ENCODE measurements at places on chromosomes 3 and 15.

- peak; percentile 40 for DNase-seq
These were observed 48.8 kb downstream of the EPHA6 start for GRCh38 chr3:96863129-96863740.

GRCh38 chr15:61410662-61411061 is 181.6 kb upstream of the RORA start:
- DNase-seq = no peak

DNA sequence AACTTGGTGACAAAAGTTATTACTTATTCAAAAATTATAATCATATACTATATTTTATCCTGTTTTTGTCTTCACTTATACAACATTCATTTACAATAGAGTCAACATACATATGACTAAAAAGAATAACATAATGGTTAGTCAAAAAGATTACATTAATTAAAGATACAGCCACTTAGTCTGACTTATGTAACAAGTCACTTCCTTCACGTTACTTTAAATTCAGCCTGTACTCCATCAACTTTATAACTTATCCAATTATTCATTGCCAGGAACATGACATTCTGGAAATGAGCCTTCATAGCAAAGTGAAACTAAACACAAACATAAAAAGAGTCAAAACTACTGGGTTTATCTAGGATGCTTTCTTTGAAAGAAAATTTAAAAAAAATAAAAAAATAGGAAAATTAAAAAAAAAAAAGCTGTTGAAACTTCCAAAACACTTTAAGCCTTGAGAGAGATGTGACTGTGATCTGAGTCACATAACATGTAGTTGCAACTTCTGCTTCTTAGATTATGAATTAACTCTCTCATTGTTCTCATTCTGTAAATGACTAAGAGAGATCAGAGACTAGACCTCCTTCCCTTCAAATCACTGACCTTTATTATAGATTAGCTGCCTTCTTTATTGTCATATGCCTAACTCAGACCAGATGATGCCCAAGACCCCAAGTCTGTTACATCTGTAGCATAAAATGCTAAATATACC is 107.8 kb downstream of the MYRIP start:
- DNase-seq = no peak

DNA sequence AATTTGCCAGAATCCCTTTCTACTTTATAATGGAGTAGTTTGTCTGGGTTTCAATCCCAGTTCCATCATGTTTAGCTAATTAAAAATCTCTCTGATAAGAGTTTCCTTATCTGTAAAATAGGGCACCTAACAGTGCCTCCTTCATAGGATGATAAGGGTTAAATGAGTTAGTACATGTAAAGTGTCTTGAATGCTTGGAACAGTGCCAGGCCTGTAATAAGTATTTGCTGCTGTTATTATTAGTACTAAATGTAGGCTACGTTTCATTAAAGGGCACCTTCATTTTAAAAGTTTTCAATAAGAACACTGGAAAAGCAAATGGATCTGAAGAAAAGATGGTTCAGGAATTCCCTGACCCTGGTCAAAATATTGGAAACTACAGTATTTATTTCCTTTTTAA is 11.8 kb upstream of the SLC2A2 start:
- DNase-seq = no peak

- DNase-seq = no peak
These were observed 592 bp downstream of the RASGRF1 start for GRCh38 chr15:79089890-79090486.

DNA sequence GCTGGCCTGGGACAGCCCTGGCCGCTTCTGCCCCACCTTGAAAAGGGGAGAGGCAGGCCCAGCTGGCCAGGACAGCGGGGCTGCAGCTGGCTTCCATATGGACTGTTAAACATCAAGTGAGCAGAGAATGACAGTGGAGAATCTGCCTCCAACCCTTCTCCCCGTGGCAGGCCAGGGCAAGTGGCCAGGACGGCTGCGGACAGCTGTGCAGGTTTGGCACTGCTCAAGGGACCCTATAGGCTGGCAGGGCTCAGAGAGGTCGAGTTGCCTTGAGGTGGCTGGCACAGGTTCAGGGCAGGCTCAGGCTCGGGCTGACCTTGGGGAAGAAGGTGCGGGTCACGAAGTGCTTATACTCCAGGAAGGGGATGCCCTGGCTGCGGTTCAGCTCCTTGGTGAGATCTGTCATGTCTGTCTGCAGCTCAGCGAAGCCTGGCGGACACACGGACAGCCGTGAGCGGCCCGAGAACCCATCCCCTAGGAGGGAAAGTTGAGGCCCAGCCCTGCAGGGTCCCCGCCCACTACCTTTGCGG is 24.3 kb downstream of the H1-8 start:
- no peak for DNase-seq

GRCh38 chr3:195209083-195209846 is 61.7 kb downstream of the XXYLT1 start:
- DNase-seq = no peak

DNA sequence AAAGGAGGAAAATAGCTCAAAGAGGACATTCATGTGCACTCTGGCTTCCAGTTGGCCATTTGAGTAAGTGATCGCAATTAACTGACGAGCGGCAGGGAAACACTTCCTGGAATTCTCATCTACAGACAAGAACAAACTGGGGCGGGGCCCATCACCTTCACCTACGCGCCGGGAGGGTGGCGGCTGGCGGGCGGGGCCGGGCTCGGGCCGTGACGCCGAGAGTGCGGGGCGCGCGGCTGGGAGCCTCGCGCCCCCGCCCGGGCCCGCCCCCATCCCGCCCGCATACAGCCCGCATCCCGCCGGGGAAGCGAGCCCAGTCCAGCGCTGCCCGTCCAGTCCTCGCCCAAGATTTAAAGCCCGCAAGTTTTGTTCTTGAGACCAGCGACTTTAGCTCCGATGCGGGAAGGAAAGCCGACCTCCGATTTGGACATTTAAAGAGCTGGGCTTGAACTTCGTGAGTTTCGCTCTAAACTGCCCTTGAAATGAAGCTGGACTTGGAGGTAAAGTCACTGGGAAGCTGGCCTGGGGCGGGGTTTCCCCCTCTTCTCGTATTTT is at the start of gene B3GNT5:
TSS of gene B3GNT5 (plus strand) at position 281 of the 555 bp plus-strand sequence. CDS start 16,546 bp downstream, outside the sequence.
- peak; percentile 42 for DNase-seq

DNA sequence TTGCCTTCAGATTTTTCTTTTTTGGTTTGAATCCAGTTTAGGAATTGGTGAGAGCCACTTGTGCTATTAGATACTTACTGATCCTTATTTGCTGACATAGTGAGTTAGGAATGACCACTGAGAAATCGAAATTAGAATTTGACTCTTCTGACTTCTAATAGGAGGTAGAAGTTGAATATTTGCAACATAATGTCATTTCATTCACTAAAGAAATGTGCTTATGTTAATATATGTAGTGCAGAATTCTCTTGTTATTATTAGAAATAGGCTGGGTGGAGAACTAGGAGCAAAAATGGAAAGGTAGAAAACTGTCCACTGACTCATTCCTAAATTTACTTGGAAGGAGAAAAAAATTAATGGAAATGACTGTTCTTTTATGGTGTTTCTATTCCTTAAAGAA is 538.2 kb upstream of the SGO1 start:
- no peak for DNase-seq

DNA sequence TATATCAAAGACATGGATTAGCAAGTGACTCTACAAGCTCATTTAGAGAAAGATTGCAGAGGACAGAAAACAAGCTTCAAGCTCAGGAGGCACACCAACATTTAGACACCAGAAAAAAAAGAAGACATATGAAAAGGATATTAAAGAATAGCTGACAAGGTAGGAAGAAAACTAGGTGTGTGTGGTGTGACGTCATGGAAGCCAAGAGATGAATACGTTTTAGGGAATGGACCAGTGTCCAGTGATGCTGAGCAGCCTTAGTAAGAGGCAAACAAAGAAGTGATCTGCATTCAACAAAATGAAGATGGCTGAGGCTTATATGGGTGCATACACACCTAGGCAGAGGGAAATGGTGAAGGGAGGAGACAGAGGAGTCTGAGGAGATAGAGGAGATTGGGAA is 377.4 kb downstream of the ROBO1 start:
- no peak for DNase-seq

DNA sequence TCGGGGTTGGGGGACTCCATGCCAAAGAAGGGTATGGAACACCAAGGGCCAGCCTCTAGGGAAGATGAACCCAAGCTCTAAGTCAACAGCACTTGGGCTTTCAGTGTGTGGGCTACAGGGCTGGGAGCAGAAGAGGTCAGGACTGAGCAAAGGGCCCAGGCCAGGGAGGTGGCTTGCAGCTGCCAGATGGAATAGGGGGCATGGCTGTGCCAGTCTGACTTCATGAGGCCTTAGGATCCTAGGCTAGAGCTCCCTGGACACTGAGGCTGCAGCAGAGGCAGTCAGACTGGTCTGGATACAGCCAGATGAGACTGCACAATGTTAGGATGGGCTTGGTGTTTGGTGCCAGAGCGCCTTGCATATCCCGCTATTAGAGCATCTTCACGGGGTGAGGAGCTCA is 3.8 kb downstream of the RASGRF1 start:
- no peak for DNase-seq

DNA sequence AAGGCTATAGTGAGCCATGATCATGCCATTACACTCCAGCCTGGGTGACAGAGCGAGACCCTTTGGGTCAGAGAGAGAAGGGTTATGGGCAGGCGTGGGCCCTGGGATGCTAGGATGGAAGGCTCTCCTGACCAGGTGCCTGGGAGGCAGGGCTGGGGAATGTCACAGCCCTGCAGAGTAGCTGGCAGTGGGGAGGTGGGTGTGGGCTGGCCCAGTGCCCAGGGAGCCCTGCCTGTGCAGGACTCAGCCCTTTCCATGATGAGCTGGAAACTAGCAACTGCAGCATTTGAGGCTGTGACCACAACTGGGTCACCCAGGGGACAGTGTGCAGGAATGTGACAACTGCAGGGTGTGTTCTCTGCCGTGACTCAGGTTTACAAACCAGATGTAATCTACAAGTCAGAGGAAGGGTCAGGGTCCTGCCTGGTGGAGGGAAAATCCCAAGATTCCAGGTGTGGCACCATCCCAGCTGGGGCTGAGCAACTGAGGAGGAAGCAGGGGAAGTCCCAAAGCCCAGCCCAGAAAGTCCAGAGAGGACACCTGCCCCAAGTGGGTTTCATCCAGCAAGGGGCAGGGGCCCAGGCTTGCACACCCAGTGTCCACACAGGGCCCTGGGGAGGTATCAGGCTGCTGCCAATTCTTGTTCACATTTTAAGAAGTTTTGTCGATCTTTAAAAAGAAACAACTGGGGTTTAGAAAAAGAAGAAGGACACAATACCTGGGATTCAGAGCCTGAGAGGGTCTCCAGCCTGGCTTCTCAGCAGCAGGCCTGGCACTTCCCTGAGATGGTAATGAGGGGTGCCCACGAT is 45.5 kb downstream of the SLC28A1 start:
- DNase-seq = no peak

GRCh38 chr3:113051787-113052186 is 61.0 kb downstream of the GTPBP8 start:
- no peak for DNase-seq

DNA sequence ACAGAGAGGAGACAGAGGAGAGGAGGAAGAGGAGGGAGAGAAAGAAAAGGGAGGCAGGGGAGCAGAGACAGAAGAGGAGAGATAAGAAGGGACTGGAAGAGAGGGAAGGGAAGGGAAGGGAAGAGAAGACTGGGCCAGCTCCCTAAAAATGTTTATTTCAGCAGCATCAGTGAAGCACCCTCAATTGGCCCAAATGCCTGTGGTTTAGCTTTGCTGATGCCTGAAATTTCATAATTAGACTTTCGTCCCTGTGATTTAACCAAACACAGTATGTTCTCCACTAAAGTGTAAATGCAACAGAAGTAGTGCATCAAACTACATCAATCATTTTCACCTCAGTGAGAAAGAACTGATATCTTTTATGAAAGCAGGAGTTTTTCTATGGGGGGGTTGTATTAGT is 55.9 kb downstream of the NOX5 start:
- DNase-seq = no peak

DNA sequence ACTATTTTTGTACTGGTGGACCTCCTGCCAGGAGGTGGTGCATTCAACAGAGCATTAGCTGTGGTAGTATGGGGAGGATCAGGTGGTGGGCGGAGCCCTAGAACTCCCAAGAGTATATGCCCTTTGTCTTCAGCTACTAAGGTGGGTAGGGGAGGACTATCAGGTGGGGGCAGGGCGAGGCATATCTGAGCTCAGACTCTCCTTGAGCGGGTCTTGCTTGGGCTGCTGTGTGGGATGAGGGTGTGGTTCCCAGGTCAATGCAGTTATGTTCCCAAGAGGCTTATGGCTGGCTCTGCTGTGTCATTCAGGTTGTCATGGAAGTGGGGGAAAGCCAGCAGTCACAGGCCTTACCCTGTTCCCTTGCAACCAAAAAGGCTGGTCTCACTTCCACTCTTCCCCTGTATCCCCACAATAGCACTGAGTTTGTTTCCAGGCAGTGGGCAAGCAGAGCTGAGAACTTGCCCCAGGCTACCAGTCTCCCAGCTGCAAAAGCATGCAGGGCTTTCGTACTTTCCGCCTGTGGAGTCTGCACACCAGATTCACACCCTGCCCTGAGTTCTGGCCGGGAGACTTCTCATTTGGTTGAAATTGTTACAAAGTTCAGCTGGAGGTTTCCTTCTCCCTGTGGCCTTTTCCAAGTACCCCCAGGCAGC is 93.7 kb upstream of the DPPA4 start:
- DNase-seq = no peak

- no peak for DNase-seq
These were observed 2.7 kb downstream of the ARHGEF26 start for GRCh38 chr3:154123906-154124305.

GRCh38 chr3:182331341-182331740 is 462.0 kb upstream of the ATP11B start:
- no peak for DNase-seq

- peak; percentile 64 for DNase-seq
These were observed 20.3 kb upstream of the ABTB1 start for GRCh38 chr3:127652246-127652995.

- DNase-seq = no peak
These were observed 13.4 kb downstream of the IFT57 start for GRCh38 chr3:108208831-108209230.

Data from AML-193 (cell line).